ENCODE measurements at places on chromosomes 5 and 9.

GRCh38 chr5:3962113-3962512 is 366.5 kb downstream of the IRX1 start:
- no peak for DNase-seq

GRCh38 chr9:82382887-82383616 is 394.5 kb downstream of the SPATA31D1 start:
- DNase-seq: no peak

DNA sequence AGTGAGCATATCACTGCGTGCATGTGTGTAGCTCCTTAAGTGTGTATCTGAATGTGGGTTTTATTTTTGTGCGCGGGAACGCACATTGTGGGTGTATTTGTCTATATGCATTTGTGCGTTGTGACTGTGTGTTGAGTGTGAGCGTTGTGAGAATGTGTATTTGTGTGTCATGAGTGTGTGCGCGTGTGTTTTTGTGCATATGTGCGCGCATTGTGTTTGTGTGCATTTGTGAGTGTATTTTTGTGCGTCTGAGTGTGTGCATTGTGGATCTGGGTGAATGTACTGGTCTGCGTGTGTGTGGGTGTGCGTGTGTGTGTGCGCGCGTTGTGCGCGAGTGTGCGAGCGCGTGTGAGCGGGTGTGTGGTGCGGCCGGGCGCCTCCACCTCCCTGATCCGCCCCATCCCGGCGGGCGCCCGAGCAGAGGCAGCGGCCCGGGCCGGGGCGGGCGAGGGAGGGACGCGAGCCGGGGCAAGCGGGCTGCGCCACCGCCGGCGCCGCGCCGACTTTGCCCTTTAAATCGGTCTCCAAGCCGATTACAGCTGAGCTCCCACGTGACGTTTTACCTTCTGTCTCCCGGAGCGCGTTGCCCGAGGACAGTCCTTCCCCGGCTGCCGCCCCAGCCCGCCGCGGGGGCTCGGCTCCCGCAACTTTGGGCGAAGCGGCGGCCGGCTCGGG is at the start of gene RASGRF2:
RASGRF2 (plus strand) TSS at position 596 of the 675 bp plus-strand sequence. CDS start 376 bp downstream, outside the sequence.
- no peak for DNase-seq

GRCh38 chr5:135761746-135762145 is 72.7 kb upstream of the SLC25A48 start:
- DNase-seq: no peak

DNA sequence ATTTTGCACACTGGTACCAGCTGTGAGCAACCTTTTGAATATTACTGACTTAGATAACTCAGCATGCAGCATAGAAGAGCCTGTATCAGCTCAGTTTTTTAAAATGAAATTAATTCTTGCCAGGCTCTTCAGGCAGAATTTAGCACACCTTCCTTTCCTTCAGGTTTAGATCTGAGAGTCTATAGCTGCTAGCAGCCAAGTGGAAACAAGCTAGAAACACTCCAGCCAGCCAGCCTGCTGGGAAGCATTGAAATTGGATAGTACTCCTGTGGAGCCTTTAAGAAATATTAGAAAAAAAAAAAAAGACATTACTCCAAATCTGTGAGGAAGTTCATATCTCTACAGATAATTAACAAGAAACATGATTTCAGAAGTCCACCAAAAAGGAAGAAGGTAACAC is 812.2 kb downstream of the DTWD2 start:
- DNase-seq: no peak

- no peak for DNase-seq
These were observed 24.2 kb downstream of the PCDHGC5 start for GRCh38 chr5:141512911-141513626.

DNA sequence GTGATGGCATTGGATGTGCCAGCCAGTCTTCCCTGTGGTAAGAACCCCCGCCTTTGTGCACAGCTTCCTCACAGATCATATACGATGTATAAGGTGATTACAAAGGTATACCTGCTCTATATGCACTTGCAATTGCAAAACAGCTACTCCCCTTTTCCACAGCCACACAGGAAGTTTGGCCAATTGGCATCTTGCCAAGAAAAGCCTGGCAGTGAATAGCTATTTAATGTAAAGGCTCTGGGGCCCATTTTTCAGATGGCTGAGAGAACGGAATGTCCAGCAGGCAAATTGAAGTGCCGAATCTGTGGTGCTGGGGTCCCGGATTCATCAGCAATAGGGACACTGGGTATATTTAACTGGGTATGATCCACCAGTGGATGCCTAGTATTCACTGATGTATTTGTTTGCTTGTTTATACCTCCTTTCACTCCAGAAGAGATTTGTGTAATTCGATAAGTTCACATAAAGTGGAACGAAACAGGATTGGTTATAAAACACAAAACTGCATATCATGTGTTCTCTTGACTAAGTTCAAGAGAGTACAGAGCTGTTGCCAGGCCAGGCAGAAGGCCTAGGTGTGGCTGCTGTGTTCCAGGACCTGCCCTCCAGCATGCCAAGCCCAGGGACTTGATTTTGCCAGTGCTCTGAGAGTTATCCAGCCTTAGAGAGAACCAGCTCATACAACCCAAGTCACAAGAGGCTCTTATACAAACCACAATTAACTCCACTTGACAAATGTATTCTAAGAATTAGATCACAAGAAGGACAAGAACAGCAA is 27.7 kb upstream of the GABRP start:
- DNase-seq: no peak

GRCh38 chr5:73214996-73215395 is 42.0 kb downstream of the TMEM174 start:
- no peak for DNase-seq

DNA sequence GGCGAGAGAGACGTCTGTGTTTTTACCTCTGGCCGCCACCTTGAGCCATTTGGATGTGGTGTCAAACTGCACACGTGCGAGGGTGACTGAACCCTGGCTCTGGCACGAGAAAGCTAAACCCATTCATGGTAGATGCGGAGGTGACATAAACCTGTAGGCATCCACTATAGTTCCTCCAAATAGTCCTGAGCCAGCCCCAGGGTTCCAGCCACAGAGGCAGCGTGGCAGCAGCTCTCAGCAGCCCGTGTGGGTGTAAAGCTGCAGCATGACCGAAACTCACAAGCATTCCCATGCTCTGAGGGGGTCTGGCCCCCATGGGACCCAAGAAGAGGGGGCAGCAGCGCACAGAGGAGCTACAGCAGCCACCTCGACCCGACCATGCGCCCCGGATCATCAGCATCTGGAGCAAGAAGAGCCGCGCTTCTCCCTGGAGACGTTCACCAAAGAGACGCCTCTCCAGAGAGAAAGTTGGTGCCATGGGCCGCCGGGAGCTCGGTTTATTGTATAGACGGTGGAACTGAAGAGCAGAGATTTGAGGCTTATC is 303.8 kb upstream of the IRX4 start:
- DNase-seq: no peak

DNA sequence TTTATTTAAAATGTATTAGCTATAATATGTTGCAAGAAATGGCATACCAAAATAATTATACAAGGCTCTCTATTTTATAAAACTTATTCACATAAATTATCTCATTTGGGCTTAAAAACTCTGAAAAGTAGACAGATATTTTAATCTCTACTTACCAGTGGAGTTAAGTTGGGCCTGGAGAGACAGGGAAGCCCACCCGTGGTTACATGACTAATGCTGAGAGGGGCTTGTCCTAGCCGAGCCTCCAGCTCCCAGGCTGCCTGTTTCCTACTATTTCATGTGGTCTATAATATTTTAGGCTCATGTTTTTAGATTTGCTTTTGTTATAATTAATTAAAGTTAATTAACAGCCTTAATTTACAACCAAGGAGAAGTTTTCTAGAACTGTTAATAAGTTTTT is 20.9 kb upstream of the ASPN start:
- no peak for DNase-seq

GRCh38 chr5:110377943-110378342 is 348.5 kb downstream of the TMEM232 start:
- DNase-seq: no peak

GRCh38 chr5:170747357-170747756 is 36.2 kb upstream of the GABRP start:
- DNase-seq: no peak

GRCh38 chr9:131927091-131927490 is 152.6 kb downstream of the MED27 start:
- no peak for DNase-seq

DNA sequence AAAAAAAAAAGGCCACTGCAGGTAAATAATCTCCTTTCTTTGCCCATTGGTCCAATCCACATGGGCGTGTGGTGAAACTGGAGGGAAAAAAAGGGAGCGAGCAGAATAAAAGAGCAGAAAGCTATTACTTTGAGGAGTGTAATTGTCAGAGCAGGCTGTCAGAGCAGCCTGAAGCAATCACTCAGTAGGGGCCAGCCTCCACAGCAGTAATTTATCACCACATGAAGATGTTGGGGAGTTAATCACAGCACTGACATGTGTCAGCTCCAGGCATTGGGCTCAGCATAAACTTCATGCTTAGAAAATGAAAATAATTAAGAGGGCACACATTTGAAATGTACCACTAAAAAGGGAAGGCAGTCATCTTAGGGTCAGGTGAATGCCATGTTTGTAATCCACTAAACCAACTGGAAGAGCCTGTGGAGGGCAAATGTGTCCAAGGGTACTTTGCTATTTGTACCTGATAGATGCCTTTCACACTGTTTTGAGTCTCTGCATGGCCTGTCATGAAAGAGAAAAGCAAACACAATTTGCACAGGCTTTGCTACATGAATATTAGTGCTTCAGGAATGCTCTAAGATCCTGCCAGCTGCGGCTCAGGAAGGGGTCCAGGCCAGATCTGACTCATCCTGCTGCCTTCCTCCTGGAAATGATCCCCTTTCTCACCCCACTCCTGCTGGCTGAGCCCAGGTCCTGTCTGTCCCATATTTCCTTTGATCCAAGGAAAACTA is 2.9 kb upstream of the PTGER4 start:
- DNase-seq: no peak

DNA sequence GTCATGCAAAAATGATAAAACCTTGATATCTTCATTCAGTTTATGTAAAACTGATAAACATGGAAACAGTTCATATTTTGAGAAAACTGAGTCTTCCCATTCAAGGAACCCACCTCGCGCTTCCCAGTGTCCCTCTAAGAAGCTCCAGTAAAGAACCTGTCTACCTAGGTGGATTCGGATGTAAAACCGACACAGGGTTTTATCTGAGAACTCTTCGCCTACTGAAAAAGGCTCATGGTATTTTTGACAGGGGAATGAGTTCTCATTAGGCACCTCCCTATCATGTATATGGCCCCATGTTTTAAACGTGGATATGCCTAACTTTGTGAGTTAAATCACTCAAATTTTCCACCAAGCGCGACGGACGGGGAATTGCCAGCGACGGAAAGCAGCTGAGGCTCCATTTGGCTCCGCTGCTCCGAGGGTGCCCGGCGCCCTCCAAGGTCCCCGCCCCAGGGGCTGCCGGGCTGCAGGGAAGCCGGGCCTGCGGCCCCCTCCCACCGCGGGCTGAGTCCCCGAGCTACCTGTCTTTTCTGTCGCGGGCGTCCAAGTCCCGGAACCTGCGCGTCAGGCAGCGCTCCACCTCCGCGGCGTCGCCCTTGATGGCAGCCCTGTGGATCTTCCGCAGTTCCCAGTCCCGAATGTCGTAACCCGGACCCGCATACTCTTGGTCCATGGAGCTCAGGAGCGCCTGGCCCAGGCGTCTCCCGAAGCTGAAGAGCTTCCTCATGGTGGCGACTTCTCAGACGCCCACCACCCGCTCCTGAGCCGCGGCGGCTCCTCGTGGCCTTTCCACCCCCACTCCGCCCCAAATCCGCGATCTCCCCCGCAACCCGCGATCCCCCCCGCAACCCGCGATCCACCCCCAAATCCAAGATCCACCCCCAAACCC is 594 bp downstream of the ANKRD18A start:
- peak; percentile 48 for DNase-seq

- DNase-seq: no peak
These were observed 39.3 kb upstream of the CDK20 start for GRCh38 chr9:88013607-88014006.

- peak; percentile 94 for DNase-seq
These were observed at the start of gene UBE2R2 for GRCh38 chr9:33816327-33817252. Gene UBE2R2, plus strand, starts transcription at chr9:33817160. Its CDS starts 598 bp downstream, at chr9:33817758.

DNA sequence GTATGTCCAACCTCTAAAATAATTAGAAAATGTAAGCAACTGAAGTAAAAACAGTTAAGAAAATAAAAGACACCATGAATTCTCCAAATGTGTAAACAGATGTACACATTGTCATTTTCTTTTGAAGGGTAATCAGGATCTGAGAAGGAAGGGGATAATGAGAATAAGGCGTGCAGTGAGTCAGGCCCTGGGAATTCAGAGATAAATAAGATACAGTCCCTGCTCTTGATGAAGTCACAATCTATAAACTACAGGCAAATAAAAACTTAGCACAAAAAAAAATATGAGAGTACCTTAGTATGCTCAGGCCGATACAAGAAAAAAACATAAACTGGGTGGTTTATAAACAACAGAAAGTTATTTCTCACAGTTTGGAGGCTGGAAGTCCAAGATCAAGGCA is 315.3 kb downstream of the DNAH5 start:
- DNase-seq: no peak

GRCh38 chr5:56814361-56814962 is 887 bp upstream of the MAP3K1 start:
- DNase-seq: no peak

GRCh38 chr9:15271403-15271802 is 35.6 kb downstream of the TTC39B start:
- no peak for DNase-seq

DNA sequence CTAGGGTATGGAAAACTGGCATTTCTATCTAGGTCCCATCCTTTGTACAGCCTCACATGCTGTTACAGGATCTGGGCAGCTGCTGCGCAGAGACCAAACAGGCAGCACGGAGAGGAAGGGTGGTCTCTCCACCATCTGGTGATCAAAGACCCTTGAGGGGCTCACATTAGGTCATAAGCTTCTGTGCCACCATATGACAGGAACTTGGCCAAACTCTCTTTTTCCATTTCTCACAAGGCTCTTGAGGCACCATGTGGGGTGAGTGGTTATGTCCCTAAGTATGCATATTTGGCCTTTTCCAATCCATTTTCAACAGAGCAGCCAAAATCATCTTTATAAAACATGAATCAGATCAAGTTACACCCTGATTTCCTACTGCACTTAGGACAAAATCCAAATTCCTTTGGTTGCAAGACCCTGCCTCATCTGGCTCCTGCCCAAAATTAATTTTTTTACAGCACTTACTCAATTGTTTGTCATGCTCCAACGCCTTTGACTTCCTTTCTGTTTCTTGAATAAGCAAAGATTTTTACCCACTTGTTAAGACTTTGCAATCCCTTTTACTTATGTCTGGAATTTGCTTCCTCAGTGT is 730.0 kb downstream of the MAT2B start:
- no peak for DNase-seq

DNA sequence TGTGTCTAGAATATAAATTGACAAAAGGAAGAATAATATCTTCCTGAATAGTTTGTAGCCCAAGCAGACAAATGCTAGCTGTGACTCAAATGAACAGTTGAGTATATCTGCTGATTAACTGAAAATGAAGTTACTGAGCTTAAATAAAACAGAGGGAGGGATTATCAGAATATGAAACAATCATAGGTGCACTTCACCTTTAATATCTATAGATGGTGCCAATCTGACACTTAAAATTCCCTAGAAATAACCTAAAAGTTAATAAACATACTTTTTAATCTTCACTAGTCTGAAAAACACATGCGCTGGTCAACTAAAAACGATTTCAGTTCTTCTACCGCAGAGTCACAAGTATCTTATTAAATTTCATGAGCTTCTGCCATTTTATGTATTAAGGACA is 280.8 kb upstream of the RASA1 start:
- no peak for DNase-seq

Data from NCI-H1930 (cell line).